ENCODE measurements at places on chromosomes 6 and 20.

- no peak for DNase-seq
These were observed at the start of gene FOXA2 for GRCh38 chr20:22584522-22584921. TSS of gene FOXA2 (minus strand) at chr20:22584572. CDS start at chr20:22584278, 294 bp downstream.

DNA sequence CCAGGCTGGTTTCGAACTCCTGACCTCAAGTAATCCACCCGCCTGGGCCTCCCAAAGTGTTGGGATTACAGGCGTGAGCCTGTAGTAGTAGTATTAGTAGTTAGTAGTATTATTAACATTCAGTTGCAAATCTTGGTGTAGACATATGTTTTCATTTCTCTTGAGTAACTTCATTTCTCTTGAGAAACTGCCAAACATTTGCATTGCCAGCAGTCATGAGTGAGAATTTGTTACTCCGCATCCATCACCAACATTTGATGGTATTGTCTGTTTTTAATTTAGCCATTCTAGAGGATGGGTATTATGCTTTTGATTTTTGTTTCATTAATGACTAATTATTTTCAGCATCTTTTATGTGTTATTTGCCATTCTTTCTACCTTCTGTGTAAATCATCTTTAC, 1.5 kb upstream of the ERVFRD-1 start:
- DNase-seq = no peak

GRCh38 chr6:137792160-137793033, 74.7 kb upstream of the TNFAIP3 start:
- no peak for DNase-seq

- no peak for DNase-seq
These were observed 13.5 kb upstream of the PNRC1 start for GRCh38 chr6:89066940-89067646.

GRCh38 chr6:137840252-137840651, 26.8 kb upstream of the TNFAIP3 start:
- no peak for DNase-seq

GRCh38 chr6:87902383-87902782, 145.3 kb upstream of the SPACA1 start:
- DNase-seq = no peak

- DNase-seq = no peak
These were observed 9.5 kb upstream of the ATRN start for GRCh38 chr20:3461211-3461771.

DNA sequence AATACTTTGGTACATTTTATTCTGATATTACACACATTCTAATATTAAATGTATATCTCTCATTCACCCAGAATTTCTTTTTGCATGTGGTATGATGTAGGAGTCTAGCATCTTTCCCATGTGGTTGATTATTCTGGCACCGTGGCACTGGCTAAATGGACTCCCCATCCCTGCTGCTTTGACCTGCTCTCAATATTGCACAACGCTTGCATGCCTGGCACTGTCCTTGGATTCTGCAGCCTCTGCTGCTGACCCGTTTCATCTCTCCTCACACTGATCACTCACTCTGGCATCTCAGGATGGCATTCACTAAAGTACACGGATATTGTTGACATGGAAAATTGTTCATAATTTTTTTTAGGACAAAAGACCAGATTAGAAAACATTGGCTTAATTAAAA, 11.5 kb upstream of the DACT2 start:
- no peak for DNase-seq

DNA sequence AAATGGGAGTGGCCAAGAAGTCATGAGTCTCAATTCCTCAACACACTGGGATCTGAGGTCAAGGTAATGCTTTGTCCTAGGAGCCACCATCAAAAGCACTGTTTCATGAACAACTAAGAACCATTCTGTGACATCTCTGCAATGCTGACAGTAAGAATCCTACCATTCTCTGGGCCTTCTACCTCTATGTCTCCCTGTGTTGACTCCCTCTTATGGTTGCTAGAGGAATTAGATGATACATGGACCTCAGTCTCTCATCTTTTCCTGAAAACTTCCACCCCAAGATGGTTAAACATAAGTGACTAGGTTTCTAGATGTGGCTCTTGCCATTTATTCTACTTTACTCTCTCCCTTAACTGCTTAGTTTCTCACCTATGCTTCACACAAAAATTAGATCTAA, 9.1 kb downstream of the MTRF1L start:
- no peak for DNase-seq

Measured in AG09319 (cell line).